Activated naive CD8-positive, alpha-beta T cell treated with anti-CD3 and anti-CD28 coated beads, Interleukin-2, amount 50 U/mL, for 24 hours (primary cell): ENCODE measurements at places on chromosomes 5 and 9.

- no peak for DNase-seq
Observed at GRCh38 chr5:155735388-155735787, 591.6 kb upstream of the SGCD start.

- DNase-seq = no peak
Observed at GRCh38 chr5:139946006-139946405, 97.1 kb downstream of the NRG2 start.

GRCh38 chr9:84169240-84169639 is 171.3 kb downstream of the SLC28A3 start:
- DNase-seq = no peak

DNA sequence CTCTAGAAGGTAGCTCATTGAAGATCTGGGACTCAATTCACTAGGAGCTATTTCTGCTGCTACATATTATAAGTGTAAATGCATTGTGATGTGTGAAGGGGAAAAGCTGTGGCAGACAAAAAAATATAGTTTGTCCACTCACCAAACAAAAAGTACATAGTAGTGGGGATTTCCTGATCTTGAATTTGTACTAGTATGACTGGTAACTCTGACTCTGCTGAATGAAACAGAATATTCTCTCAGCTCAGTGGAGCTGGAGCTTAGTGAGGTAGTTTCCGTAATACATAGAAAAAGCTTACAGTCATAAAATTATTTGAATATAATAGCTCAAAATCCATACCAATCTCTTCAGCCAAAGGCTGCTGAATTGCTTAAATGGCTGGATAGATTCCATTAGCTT is 455.6 kb upstream of the CD180 start:
- no peak for DNase-seq

GRCh38 chr9:4197548-4197947 is 102.3 kb downstream of the GLIS3 start:
- DNase-seq = no peak

DNA sequence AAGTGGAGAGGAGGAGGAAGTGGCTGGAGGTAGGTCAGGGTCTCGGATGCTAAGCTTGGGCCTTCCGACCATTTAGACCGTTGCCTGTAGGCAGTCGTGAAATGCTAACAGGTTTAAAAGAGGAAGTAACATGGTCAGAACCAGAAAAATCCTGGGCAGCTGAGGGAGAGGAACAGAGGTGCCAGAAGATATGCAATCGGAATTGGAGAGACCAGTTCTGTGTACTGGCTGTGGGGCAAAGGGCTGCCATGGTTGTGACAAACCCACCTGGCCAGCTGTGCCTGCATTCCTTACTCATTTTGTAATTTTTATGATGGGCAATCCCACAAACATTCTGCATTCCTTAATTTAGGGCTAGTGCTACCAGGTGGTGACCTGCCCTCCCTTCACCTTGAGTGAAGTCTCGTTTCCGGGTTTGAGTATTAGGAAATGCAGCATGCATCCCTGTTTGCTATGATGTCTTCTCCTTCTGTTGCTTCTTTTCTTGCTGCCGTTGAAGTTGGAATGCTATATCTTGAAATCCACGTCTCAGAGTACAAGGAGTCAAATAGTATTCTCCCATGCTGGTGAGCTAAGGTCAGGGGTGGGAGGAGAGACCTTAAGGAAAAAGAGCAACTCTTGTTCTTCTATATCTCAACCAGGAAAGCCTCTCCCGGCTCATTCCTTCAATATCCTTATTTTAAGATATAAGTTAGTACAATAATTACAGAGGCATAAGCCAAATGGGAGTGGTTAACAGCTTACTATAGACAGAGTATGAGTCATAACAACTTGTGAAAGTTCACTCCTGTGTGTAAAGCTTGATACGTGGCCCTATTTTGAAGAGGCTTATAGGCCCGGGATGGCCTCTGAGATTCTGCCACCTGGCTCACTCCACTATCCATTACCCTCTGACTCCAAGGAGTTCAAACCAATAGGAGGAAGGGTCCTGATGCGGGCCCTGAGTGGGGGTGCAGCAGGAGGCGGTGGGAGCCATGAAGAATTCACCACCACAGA is 37.0 kb downstream of the B4GALT1 start:
- no peak for DNase-seq

- no peak for DNase-seq
Observed at GRCh38 chr5:5341531-5342292, 80.8 kb upstream of the ICE1 start.

- no peak for DNase-seq
Observed at GRCh38 chr5:1836176-1836890, 35.1 kb downstream of the NDUFS6 start.

GRCh38 chr9:35452481-35452880 is 37.4 kb upstream of the RUSC2 start:
- no peak for DNase-seq

DNA sequence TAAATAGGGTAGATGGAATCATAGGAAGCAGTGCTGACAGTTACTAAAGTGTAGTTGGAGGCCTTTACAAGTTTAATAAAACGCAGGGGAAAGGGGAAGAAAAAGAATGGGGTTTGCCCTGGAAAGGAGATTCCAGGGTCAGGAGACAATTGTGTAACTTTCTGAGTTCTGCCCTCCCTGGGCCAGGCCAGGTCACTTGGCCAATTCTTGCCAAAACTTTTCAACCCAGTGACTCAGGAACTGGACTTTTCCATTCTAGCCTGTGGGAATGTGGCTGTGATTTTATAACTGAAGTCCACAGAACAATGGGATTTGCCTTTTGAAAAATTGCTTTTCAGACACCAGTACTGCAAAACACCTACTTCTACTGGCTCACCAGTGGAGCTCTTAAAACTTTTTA is 289.8 kb upstream of the ANKRD55 start:
- no peak for DNase-seq

- DNase-seq = peak; percentile 7
Observed at GRCh38 chr9:114033397-114034103, 44.5 kb downstream of the AMBP start.

DNA sequence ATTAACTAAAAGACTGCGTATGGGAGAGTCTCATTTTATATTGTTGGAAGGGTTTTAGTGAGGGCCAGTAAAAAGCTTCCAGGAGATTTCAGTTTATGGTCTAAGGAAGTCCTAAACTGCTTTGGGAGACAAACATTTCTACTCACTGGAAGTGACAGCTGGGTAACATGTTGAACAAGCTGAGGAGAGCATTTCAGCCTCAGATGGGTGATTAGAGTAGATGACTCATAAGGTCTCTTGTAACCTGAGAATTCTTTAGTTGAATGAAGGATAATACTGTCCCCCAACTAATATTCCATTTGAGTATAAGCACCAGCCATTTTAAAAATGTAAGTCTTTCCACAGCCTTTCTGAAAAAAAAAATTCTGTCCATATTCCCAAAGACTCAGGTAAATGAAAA is 218.0 kb upstream of the C9orf72 start:
- no peak for DNase-seq
